ENCODE measurements at places on chromosomes 16 and 17.

GRCh38 chr17:79969906-79970305 lies 65.8 kb downstream of the TBC1D16 start:
- no peaks in the 10 kb centered on the region for H3K36me3 ChIP-seq
- no peak for DNase-seq
- H3K27me3 ChIP-seq = no peaks in the 10 kb centered on the region
- no peaks in the 10 kb centered on the region for H3K4me1 ChIP-seq
- no peak overlapping the region for H3K4me3 ChIP-seq

GRCh38 chr17:41082626-41083025 lies 1.3 kb upstream of the KRTAP4-7 start:
- H3K36me3 ChIP-seq = no peaks in the 10 kb centered on the region
- DNase-seq = no peak
- no peak overlapping the region for H3K27ac ChIP-seq
- no peaks in the 10 kb centered on the region for H3K4me1 ChIP-seq
- H3K4me3 ChIP-seq = no peak overlapping the region

- no peaks in the 10 kb centered on the region for H3K27me3 ChIP-seq
- no peaks in the 10 kb centered on the region for H3K36me3 ChIP-seq
- no peak for DNase-seq
These were observed 98.8 kb upstream of the MED13 start for GRCh38 chr17:62163847-62164246.

GRCh38 chr17:17883801-17884200 lies 47.0 kb upstream of the SREBF1 start:
- DNase-seq = no peak
- H3K27me3 ChIP-seq = no peaks in the 10 kb centered on the region
- H3K27ac ChIP-seq = no peak overlapping the region
- no peaks in the 10 kb centered on the region for H3K36me3 ChIP-seq

GRCh38 chr16:57713596-57713995 lies 19.0 kb downstream of the DRC7 start:
- no peak overlapping the region for H3K4me3 ChIP-seq
- no peaks in the 10 kb centered on the region for H3K4me1 ChIP-seq
- no peak overlapping the region for H3K27ac ChIP-seq
- H3K27me3 ChIP-seq = no peaks in the 10 kb centered on the region
- no peaks in the 10 kb centered on the region for H3K36me3 ChIP-seq
- no peak for DNase-seq

GRCh38 chr17:28865946-28866752 lies 11.3 kb downstream of the ERAL1 start:
- no peaks in the 10 kb centered on the region for H3K27me3 ChIP-seq
- no peaks in the 10 kb centered on the region for H3K4me1 ChIP-seq
- no peak overlapping the region for H3K27ac ChIP-seq
- H3K4me3 ChIP-seq = no peak overlapping the region
- H3K36me3 ChIP-seq = no peaks in the 10 kb centered on the region

- no peak overlapping the region for H3K4me3 ChIP-seq
- H3K27me3 ChIP-seq = no peaks in the 10 kb centered on the region
- H3K36me3 ChIP-seq = no peaks in the 10 kb centered on the region
- H3K4me1 ChIP-seq = no peaks in the 10 kb centered on the region
- no peak overlapping the region for H3K27ac ChIP-seq
- DNase-seq = no peak
These were observed 12.7 kb downstream of the KLHL36 start for GRCh38 chr16:84660973-84661372.

GRCh38 chr17:31308372-31309334 lies 5.2 kb downstream of the EVI2B start:
- no peak for DNase-seq
- H3K4me3 ChIP-seq = no peak overlapping the region
- no peaks in the 10 kb centered on the region for H3K36me3 ChIP-seq
- no peak overlapping the region for H3K27ac ChIP-seq
- H3K27me3 ChIP-seq = no peaks in the 10 kb centered on the region
- H3K4me1 ChIP-seq = 0 out of 2 replicates have a peak, but pooled peaks cover under 1% of the 10 kb centered on the region

- no peak overlapping the region for H3K27ac ChIP-seq
- no peaks in the 10 kb centered on the region for H3K36me3 ChIP-seq
- H3K4me3 ChIP-seq = no peak overlapping the region
- H3K4me1 ChIP-seq = peaks cover 3% of the 10 kb centered on the region
- H3K27me3 ChIP-seq = no peaks in the 10 kb centered on the region
These were observed 8.5 kb downstream of the HS3ST6 start for GRCh38 chr16:1909561-1910231.

GRCh38 chr17:4318596-4318995 lies 47.9 kb downstream of the UBE2G1 start:
- no peaks in the 10 kb centered on the region for H3K36me3 ChIP-seq
- DNase-seq = no peak
- no peak overlapping the region for H3K4me3 ChIP-seq

DNA sequence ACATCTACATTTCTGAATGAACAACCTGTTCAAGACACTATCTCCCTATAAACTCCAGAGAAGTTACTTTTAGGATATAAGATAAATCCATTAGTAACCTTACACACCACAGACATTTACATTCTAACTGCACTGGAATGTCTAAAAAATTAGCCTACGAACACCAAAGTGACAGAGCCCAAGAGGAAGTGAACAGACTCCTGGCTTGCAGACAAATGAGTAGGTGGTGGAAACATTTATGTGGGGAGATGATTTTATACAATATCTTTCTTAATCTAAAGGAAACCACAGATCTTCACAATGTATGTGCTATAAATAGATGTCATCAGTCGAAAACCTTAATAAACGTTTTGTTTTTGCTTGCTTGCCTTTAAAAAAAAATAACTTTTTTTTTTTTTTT lies 18.8 kb downstream of the ZNF652 start:
- no peak overlapping the region for H3K27ac ChIP-seq
- H3K36me3 ChIP-seq = no peaks in the 10 kb centered on the region
- peaks cover 5% of the 10 kb centered on the region for H3K4me1 ChIP-seq
- no peaks in the 10 kb centered on the region for H3K27me3 ChIP-seq
- H3K4me3 ChIP-seq = no peak overlapping the region

DNA sequence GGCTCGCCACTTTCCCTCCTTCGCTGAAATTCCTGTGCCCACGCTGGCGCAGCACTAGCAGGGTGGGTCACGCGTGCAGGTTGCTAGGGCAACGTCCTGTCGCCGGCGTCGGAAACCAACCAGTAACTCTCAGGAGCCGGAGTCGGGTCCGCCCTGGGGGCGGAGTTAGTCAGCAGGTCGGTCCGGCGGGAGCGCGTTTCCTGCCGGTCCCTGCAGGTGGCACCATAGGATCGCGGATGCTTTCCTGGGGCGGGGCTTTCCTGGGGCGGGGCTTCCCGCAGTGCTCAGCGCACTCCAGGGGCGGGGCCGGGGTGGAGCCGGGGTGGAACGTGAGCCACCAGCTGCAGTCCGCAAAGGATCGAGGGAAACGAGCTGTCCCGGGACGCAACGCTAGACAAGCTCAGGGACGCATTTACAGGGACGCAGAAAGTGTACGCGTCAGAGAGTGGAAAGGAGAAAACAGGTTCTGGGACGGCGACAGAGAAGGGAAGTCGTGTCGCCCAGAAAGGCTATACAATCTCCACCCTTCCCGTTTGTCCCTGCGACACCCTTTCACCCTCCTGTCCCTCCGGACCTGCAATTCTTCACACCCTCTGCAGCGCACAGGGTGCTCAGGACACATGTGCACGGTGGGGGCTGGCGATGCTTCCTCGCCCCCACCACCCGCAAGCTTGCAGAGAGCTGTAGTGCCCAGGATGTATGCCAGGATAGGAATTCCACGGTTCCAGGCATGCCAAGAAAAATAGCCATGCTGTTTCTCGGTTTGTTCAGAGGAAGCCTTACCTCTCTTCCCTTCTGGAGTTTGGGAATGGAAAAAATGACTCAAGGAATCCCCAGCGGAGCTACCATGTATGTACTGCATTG lies 12.3 kb downstream of the COPZ2 start:
- no peaks in the 10 kb centered on the region for H3K36me3 ChIP-seq
- peak overlapping the region; percentile 76 for H3K27ac ChIP-seq
- peak overlapping the region; percentile 93 for H3K4me3 ChIP-seq

- no peak overlapping the region for H3K27ac ChIP-seq
- no peaks in the 10 kb centered on the region for H3K36me3 ChIP-seq
- H3K27me3 ChIP-seq = no peaks in the 10 kb centered on the region
- no peaks in the 10 kb centered on the region for H3K4me1 ChIP-seq
These were observed 17.4 kb upstream of the CMIP start for GRCh38 chr16:81427219-81427618.

GRCh38 chr17:10628756-10629155 lies 28.4 kb downstream of the MYH3 start:
- H3K4me1 ChIP-seq = no peaks in the 10 kb centered on the region
- H3K27ac ChIP-seq = no peak overlapping the region

GRCh38 chr17:11326492-11326891 lies 85.5 kb downstream of the SHISA6 start:
- H3K4me1 ChIP-seq = no peaks in the 10 kb centered on the region
- no peak overlapping the region for H3K4me3 ChIP-seq
- no peak for DNase-seq
- no peak overlapping the region for H3K27ac ChIP-seq
- no peaks in the 10 kb centered on the region for H3K27me3 ChIP-seq

- no peaks in the 10 kb centered on the region for H3K4me1 ChIP-seq
- no peak for DNase-seq
- peaks cover 4% of the 10 kb centered on the region for H3K27me3 ChIP-seq
- no peaks in the 10 kb centered on the region for H3K36me3 ChIP-seq
- no peak overlapping the region for H3K4me3 ChIP-seq
These were observed 152.4 kb upstream of the FOXF1 start for GRCh38 chr16:86357950-86358349.

DNA sequence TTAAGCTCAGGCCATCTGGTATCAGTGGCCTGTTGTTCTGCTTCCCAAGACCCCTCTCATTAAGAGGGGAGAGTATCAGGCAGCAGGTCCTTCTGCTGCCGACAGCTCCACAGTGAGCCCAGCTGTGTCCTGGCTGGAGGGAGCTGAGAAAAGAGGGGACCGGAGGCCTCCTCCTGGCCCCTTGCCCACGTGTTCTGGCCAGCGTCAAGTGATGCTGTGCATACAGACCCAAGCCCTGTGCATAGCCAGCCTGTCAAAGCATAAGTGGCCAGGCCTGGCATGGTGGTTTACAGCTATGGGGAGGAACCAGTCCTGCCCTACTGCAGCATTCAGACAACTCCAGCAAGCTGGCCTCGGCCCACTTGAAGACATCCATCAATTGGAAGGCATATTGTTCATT lies 48.0 kb downstream of the ABCC6 start:
- H3K4me1 ChIP-seq = no peaks in the 10 kb centered on the region
- no peak for DNase-seq
- H3K36me3 ChIP-seq = no peaks in the 10 kb centered on the region

GRCh38 chr16:85728879-85729278 lies 22.0 kb downstream of the C16orf74 start:
- no peak overlapping the region for H3K4me3 ChIP-seq
- no peaks in the 10 kb centered on the region for H3K27me3 ChIP-seq
- no peak overlapping the region for H3K27ac ChIP-seq
- no peaks in the 10 kb centered on the region for H3K36me3 ChIP-seq
- no peaks in the 10 kb centered on the region for H3K4me1 ChIP-seq

DNA sequence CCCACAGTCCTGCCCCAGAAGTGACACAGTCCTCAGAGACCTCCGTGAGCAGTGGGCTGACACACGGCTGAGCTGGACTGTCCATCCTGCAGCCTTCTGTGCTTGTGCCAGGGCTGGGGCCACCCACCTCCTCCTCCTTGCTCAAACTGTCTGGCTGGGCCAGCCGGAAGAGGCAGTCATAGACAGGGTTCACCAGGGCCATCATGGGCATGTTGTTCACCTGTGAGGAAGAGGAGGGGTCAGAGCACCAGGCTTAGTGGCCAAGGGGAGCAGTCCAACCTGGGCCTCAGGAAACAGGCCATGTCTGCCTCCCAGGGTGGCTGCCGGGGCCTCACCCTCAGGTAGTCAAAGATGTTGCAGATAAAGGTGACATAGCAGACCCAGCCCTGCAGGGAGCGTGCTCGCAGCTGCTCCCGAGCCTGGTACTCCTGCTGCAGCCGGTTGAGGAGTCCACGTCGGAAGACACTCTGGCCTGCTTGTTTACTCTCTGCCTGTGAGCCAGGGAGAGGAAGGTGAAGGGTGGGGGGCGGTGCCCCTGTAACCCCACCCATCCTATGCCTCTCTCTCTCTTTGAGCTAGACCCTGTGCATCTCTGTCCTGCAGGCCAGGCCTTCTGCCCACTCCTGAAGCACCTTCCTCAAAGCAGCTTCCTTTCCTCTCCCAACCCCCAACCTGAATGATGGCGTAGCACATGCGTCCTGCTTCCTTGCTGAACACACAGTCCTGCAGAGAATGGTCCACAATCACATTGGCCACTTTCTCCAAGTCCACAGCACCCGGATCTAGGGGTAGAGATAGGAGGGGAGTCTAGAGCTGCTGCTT lies 3.4 kb downstream of the MIF4GD start:
- peak overlapping the region; percentile 44 for H3K27ac ChIP-seq
- no peak for DNase-seq
- H3K4me1 ChIP-seq = peaks cover 42% of the 10 kb centered on the region
- H3K27me3 ChIP-seq = no peaks in the 10 kb centered on the region
- 0 out of 2 replicates have a peak, but pooled peaks cover 7% of the 10 kb centered on the region for H3K36me3 ChIP-seq

DNA sequence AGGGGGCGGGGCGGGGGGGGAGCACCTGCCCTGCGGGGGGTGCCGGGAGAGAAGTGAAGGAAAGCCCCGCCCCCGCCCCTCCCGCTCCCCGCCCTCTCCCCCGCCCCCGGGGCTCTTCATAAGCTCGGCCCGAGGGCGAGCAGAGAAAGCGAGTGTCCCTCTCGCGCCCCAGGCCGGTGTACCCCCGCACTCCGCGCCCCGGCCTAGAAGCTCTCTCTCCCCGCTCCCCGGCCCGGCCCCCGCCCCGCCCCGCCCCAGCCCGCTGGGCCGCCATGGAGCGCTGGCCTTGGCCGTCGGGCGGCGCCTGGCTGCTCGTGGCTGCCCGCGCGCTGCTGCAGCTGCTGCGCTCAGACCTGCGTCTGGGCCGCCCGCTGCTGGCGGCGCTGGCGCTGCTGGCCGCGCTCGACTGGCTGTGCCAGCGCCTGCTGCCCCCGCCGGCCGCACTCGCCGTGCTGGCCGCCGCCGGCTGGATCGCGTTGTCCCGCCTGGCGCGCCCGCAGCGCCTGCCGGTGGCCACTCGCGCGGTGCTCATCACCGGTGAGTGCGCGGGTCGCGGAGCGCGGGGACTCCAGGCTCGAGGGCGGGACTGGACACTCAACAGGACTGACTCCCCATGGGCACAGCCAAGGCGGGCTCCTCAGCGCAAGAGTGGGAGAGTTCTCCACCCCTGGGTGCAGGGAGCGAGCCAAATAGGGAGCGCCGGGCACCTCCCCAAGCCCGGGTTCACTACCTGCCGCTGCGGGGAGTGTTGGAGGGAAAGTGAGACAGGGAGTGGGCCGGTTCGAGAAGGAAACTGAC lies at the start of gene HSD11B2:
TSS of gene HSD11B2 (plus strand) at position 145 of the 798 bp plus-strand sequence. CDS start at position 273, 128 bp downstream.
- H3K4me3 ChIP-seq = peak within 1 kb of the TSS; percentile 41
- DNase-seq = no peak
- H3K4me1 ChIP-seq = peaks cover 2% of the 10 kb centered on the region
- no peaks in the 10 kb centered on the region for H3K27me3 ChIP-seq
- H3K36me3 ChIP-seq = no peaks in the 10 kb centered on the region

GRCh38 chr16:86150641-86151238 lies 251.8 kb downstream of the IRF8 start:
- no peak overlapping the region for H3K4me3 ChIP-seq
- H3K27ac ChIP-seq = no peak overlapping the region
- no peaks in the 10 kb centered on the region for H3K27me3 ChIP-seq

GRCh38 chr17:59160157-59161025 lies 4.8 kb downstream of the PRR11 start:
- peak overlapping the region; percentile 41 for H3K4me3 ChIP-seq
- no peaks in the 10 kb centered on the region for H3K27me3 ChIP-seq
- H3K27ac ChIP-seq = peak overlapping the region; percentile 95
- peaks cover 5% of the 10 kb centered on the region for H3K36me3 ChIP-seq
